GM12891 (cell line): ENCODE measurements at places on chromosomes 13 and 19.

GRCh38 chr13:44272692-44273091 lies 100.9 kb upstream of the SERP2 start:
- no peak for DNase-seq

GRCh38 chr13:40490086-40490758 lies 176.2 kb downstream of the FOXO1 start:
- no peak for DNase-seq

DNA sequence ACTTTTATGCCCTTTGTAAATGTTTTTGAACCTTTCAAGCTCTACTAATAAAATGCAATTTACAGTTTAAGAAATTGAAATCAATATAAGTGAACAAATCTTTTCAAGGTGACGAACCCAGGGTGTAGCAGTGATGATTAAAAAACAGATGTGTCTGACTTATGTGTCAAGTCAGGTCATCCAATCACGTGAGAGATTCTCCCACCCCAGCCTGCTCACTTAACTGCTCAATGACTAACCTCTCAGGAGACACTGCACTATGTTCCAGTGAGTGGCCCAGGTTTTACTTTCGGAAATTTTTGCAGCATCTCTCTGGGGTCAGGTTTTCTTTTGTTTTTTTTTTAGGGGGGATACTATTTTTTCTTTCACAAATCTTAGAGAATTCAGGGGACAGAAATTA lies 60.7 kb downstream of the ZNF429 start:
- DNase-seq: no peak

- DNase-seq: no peak
Observed at GRCh38 chr13:24505256-24505655, 7.3 kb downstream of the PARP4 start.

DNA sequence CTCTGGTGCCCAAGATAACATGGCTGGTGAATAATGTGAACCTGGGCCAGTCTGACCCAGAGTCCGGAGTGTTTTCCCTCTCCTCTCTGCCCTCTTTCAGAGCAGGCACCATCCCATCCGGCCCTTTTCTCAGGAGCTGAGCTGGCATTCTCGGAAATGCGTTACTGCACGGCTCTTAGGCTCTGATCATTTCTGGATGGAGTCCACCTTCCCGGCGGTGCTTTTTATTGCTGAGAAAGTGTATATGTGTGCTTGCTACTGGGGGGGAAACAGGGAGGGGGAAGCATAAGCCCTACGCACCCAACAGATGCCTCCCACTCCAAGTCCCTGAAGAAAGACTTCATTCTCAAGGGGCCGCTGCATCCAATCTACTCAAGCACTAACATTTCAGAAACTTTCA lies 6.6 kb downstream of the CACNA1A start:
- no peak for DNase-seq

GRCh38 chr13:26220575-26220974 lies 1.5 kb downstream of the RNF6 start:
- DNase-seq: no peak

- DNase-seq: no peak
Observed at GRCh38 chr19:12783849-12784393, 7.4 kb upstream of the JUNB start.

GRCh38 chr13:20981370-20982095 lies 79.0 kb upstream of the XPO4 start:
- DNase-seq: no peak

DNA sequence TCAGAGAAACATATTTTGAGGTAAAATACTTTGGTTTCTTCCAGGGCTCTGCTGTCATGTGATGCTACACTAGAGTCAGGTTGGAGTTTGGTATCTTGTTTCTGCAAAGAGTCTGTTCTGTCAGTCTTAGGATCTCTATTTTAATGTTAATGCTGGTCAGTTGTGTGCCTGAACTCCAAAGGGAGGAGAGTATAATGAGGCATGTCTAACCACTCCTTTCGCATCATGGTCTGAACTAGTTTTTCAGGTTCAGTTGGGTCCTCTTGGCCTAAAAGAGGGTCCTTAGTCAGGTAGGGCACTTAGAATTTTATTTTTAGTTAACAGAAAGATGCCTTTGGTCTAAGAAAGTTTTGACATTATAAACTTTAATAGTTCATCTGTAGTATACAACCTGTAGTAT lies 78.2 kb downstream of the FNDC3A start:
- no peak for DNase-seq

GRCh38 chr13:75762076-75762937 lies 126.2 kb downstream of the LMO7 start:
- DNase-seq: no peak

- no peak for DNase-seq
Observed at GRCh38 chr13:50370303-50370950, 355.2 kb downstream of the KCNRG start.

GRCh38 chr13:25657157-25657556 lies 285.4 kb downstream of the ATP8A2 start:
- DNase-seq: no peak

DNA sequence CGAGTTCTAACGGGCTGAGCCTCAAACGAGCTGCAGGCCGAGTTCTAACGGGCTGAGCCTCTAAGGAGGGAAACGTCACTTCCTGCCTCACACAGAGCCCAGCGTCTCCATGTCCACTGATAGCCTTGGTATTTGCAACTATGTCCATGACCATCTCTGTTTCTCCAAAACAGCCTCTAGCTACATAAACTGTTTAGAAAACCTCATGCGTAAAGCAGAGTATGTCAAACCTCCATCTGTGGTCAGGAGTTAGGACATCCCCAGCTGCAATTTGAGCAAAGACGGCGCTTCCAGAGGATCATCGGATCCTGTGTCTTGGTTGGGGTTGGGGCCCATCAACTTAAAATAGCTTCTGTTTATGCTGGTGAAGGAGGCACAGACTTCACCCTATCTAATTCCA lies 20.8 kb downstream of the RASA3 start:
- no peak for DNase-seq

DNA sequence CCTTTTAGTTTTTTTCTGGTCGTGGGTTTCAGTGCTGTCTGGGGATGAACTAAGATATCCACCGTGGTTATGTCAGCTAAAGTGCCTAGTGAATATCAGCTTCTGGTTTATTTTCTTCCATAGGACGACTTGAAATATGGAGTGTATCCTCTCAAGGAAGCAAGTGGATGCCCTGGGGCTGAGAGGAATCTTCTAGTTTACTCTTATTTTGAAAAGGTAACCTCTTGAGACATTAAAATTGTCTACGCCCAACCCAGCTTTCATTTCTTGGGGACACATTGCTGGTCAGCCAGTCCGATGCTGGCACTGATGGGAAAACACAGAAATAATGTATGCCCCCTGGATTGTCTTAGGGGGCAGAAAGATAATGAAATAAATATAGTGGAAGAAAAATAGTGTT lies 1.6 kb downstream of the ZNF431 start:
- no peak for DNase-seq

DNA sequence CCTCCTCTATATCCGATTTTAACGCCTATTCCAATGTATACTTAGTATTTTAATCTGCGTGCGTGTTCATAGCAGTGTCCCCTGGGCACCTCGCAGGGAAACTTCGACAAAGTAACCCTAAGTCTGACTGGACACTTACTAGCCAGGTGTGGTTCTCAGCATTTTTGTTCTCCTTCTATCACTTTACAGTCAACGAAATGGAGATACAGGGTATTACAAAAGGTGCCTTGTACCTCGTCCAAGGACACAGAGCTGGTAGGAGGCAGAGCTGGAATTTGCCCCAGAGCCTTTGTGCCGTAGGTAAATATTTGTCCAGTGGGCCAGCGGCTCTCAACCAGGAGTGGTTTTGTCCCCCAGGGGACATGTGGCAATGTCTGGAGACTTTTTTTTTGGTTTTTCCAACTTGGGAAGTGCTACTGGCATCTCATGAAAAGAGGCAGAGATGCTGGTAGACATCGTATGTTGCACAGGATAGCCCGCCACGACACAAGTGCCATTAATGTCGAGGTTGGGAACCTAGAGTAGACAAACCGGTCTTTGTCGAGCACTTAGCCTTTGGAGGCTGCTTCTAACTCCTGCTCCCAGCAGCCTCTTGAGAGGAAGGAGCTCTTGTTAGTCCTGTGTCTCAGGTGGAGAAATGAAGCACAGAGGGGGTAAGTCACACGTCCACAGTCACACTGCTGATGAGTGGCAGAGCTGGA lies 1.1 kb downstream of the ZNF444 start:
- no peak for DNase-seq

- no peak for DNase-seq
Observed at GRCh38 chr19:33202546-33203507, 8.7 kb downstream of the LRP3 start.

GRCh38 chr19:42436006-42436405 lies 6.7 kb downstream of the CXCL17 start:
- DNase-seq: no peak

DNA sequence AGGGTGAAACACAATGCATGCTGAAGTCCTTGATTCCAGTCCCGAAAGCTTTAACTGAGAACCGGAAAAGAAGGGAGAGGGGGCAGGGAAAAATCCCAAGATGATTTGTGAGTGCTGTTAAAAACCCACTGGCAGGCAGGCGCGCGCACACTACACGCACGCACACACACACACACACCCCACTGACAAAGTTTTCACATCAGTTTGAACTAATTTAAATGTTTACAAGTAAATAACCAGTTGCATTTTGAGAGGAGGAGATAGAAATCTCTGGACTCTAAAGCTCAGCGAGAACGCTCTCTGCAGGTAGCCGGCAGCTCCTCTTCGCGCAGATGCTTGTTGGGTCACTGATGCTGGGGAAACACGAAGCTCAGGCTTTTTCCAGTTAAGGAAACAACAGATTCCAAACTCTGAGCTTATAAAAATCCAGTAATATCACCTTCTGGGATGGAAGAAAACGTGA lies 818 bp upstream of the SLITRK1 start:
- no peak for DNase-seq

GRCh38 chr19:3690551-3691371 lies 9.5 kb downstream of the PIP5K1C start:
- no peak for DNase-seq

DNA sequence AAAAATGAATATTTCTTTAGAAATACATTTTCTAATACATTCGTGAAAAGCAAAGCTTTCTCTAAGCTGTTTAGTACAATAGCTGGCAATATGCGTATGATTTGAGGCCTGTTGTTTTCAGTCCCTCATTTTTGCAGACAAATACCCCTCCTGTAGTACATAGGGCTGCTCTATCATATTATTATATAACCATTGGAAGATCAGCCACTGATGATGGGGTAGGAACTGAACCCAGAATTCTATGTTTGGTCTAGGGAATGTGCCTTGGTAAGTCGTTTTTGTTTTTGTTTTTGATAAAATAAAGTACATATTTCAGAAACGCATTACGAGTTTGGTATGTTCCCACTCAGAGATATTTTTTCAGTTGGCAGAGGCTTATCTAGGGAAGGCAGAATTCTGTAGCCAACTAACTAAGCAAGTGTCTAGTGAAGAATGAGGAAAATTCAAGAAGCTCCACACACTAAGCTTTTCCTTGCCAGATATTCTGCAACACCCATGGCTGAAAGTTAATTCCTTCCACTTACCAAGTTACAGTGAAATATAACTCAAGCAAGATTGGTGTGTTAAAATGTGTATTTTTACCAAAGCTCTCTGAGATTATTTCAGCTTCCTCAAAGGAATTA lies 656.9 kb upstream of the MIR17HG start:
- no peak for DNase-seq

DNA sequence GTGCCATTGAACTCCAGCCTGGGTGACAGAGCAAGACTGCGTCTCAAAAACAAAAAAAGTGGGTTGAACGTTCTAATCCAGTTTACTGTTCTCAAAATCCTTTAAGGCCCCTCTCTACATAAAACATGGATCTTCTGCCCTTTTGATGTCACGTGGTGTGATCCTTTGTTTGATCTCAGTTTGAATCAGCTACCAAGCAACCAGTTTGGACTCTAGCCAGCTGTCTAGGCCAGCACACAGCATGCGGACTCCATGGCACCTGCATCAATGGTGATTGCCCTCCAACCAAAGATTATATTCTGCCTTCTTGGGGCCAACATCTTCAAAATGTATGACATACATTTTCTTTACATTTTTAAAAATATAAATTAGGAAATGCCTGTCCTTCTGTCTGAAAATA lies 365.4 kb downstream of the NDFIP2 start:
- DNase-seq: no peak
